ENCODE measurements at places on chromosomes 13 and 19.

GRCh38 chr13:45074721-45075120 lies 45.6 kb upstream of the GTF2F2 start:
- no peak for DNase-seq

- DNase-seq, result peak; percentile 89
Observed at GRCh38 chr13:50125554-50126262, 110.5 kb downstream of the KCNRG start.

DNA sequence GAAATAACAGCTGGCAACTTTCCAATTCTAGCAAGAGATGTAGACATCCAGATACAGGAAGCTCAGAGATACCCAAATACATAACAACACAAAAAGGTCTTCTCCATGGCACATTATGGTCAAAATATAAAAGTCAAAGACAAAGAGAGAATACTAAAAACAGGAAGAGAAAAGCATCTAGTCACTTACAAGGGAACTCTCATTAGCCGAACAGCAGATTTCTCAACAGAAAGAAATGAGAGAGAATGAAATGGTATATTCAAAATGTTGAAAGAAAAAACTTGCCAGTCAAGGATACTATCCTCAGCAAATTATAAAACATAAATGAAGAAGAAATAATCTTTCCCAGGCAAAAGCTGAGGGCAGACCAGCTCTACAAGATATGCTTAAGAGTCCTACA lies 12.4 kb downstream of the ZNF780A start:
- DNase-seq, result no peak

DNA sequence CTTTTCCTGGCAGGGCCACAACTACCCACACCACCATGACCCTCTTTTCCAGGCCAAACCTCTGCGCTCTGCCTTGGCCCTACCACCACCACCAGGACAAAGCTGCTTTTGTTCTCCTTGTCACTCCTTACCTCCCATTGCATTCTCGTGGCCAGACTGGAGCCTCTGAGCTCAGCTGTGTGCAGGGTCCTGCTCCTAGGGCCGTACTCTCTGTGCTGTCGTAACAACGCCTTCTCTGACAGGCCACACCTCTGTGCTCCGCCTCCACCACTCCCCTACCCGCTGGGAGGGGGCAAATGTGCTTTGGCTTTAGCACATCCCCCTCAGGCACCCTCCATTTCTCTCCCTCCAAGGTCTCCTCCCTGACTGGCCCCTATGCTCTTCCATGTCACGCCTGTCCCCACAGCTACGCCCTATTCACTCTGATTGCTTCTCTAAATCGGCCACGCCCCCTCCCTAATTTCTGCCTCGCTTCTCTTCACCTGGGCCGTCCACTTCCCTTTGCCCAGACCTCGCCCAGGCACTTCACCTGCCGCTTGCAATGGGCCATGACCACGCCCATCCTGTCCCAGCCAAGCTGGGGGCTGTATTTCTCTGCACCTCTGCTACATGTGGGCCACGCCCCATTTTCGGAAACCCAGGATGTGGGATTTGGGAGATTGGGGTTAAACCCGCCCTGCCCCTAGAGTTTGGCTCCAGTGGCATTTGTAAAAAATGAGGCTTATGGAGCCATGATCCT lies 472.3 kb downstream of the KLF12 start:
- no peak for DNase-seq

GRCh38 chr19:15421721-15422260 lies 3.0 kb upstream of the AKAP8L start:
- DNase-seq, result peak; percentile 27

DNA sequence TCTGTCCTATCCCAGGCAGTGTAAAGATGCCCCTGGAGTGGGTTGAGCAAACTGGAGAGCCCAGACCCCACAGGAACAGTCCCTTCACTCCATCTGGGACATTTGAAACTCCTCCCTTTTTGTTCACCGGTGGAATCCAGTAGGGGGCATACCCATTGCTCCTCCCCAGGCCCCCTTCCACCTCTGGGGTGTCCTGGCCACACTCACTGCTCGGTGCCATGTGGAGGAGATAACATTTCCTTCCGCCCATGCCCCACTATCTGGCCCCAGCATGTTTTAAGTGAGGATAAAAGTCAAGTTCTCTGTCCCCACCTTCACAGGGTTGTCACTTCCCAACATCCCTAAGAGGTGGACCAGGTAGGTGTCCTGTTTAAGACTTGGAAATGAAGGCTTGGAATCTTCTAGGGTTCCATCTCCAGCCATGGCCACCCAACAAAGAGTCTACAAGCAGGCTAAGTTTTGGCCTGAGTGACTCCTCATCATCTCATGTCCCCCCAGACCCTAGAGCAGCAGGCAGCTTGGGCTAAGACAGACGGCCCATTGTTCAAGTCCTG lies 9.3 kb downstream of the ZNF526 start:
- DNase-seq, result no peak

GRCh38 chr19:2341244-2341751 lies 12.8 kb downstream of the SPPL2B start:
- DNase-seq, result no peak

DNA sequence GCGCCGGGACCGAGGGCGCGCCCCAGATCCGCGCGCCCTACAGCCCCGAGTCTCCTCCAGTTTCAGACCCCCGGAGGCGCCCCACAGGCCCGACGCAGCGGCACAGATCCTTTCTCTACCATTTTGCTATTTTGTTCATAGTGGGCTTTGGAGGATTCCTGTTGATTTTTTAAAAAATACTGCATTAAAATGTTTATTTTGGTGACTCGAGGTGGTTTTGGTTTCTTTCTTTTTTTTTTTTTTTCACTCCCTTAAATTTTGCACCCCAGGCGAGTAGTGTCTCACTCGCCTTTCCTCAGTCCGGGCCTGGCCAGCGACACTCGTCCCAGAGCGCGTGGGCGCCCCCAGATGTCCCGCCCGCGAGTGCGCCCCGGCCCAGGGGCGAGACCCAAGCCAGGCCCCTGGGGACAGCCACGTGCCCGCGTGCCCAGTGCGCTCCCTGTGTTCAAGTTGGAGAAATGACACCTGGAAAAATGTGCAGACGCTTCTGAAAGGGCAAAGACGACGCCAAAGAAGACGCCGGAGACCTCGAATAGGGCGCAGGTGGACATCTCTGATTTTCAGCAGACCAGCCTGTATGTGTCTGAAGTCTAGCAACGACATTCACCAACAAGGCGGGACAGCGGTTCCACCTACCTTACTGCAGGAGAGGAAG lies 471 bp upstream of the INSR start:
- peak; percentile 39 for DNase-seq

DNA sequence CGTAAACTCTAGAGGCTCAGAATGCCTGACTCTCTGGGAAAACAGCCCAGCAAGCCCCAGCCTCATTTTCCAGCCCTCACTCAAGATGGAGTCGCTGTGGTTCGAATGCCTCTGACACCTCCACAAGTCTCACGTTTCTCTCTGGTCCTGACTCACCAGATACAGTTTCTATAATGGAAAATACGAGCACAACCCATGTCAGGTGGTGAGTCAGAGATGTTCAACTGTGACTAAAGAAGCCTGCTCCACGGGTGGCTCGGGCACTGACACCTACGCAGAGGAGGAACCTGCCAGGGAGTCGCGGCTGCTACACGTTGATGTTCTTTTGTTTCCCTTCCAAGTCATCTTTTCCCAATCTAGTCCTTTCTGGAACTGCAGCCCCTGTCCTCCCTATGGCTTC lies 87.1 kb upstream of the STK24 start:
- DNase-seq, result no peak

DNA sequence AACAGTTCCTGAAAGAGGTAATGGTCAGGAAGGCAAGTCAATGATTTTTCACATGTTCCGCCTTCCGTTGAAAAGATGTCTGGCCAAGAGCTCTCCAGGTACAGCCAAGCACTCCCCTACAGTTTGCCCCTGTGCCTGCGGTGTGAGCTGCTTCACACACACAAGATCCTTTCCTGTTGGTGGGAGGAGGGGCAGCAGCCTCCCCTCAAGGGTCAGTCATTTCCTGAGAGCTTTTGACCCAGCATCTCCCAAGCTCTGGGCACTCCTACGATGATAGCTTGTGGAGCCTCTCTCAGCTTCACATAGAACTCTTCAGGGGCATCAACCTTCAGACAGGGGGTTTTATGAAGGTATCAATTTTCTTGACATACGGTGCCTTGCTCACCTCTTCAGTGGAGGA lies 86.9 kb downstream of the DOCK9 start:
- no peak for DNase-seq

GRCh38 chr13:87080100-87080779 lies 590.9 kb upstream of the SLITRK5 start:
- DNase-seq, result no peak

DNA sequence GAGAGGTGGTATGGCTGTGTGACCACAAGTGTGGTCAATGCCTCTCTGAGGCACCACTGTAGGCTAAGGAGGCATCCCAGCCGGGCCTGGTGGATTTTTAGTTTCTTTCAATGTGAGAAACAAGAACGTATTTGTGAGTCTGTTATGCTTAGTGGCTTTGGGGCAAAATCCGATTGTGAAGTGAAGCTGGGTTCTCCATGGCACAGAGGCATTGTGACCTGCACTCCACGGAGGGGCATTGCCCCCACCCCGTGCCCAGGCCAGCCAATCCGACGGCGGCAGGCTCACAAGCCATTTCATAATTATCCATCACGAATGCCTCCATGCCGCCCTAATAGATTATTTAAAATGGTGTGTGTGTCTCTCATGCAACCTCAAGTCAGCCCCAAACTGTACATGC lies 151.6 kb downstream of the ZNF536 start:
- no peak for DNase-seq

DNA sequence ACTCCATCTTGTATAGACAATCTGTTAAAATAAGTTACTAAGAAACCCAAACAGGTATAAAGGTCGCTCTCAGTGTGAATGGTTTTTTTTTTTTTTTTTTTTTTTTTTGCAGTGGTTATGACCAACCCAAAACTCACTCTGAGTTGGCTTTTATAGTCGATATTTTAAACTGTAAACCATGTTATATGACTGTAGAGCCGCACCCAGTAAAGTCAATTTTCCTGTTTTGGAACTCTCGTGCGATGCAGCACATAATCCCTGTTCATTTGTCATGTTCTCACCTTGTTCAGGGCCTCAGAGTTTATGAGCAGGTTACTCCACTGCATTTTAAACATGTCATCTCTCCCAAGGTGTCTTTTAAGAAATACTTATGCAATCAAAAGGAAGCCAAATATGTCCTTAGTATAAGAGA lies 112.5 kb downstream of the KLF5 start:
- no peak for DNase-seq

GRCh38 chr19:18156841-18157464 lies 4.0 kb downstream of the PIK3R2 start:
- peak; percentile 96 for DNase-seq

- DNase-seq, result no peak
Observed at GRCh38 chr13:46142776-46143175, 37.9 kb upstream of the CPB2 start.

- no peak for DNase-seq
Observed at GRCh38 chr19:11191273-11191755, 6.0 kb downstream of the KANK2 start.

DNA sequence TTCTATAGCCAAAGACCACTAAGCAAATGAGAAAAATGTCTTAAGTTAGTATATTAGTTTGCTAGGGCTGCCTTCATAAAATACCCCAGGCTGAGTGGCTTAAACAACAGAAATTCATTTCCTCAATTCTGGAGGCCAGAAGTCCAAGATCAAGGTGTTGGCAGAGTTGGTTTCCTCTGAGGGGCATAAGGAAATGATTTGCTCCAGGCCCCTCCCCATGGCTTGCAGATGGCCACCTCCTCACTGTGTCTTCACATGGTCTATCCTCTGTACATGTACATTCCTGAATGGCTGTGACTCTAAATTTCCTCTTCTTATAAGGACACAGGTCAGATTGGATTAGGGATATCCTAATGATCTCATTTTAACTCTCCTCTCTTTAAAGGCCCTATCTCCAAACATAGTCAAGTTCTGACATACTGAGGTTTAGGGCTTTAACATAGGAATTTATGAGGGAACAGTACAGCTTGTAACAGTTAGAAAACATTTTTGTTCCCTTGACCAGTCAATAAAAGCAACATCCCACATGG lies 307.4 kb downstream of the DIAPH3 start:
- no peak for DNase-seq

DNA sequence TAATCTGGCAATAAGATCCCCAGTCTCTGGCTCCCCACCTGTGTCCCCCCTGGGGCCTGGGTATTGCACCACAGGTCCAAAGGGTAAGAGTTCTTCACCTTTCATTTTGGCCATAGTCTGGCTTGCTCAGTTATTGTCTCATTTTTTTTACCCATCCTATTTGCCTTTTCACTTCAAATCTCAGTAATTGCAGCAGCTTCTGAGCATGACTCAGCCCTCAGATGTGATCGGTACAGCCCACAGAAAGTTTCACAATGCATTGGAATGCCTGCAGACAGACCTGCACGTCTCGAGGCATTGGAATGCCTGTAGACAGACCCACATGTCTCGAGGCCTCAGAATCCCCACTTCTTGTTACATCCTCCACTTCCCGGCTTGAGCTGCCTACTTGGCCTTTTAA lies 173.6 kb downstream of the NUFIP1 start:
- DNase-seq, result no peak

DNA sequence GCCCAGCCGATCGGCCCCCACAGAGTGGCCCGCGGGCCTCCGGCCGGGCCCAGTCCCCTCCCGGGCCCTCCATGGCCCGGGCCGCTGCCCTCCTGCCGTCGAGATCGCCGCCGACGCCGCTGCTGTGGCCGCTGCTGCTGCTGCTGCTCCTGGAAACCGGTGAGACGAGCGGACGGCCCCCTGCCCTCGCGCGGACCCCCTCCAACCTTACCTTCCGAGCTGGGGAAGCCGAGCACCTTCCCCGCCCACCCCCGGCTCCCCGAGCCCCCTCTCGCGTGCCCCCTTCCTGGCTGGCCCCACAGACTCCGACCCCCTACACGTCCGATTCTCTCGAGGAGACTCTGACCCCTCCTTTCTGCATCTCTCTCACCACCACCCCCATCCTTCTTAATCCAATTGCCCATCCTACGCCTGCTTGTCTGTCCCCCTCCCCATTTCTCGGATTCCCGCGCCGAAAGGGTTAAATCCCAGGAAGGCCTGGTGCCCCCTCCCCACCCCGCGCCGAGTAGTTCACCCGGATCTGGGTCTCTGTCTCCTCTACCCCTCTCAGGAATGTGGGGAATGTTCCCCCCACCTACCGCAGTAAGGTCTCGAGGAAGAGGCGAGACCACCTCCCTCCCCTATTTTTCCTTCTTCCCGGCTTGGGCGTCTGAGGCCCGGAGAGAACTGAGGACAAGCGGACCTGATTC lies 502 bp downstream of the NECTIN2 start:
- no peak for DNase-seq

GRCh38 chr13:53474878-53475277 lies 446.3 kb downstream of the OLFM4 start:
- DNase-seq, result no peak

- DNase-seq, result no peak
Observed at GRCh38 chr19:55252760-55253663, 5.8 kb downstream of the PPP6R1 start.
